ENCODE measurements at places on chromosomes 5 and 9. TPM values are rescaled to one million over a fixed set of nuclear protein-coding genes. Genes with fewer than 3 reads are reported as not detected.

Gene ODF2
- polyA plus RNA-seq = 43.7 TPM

DNA sequence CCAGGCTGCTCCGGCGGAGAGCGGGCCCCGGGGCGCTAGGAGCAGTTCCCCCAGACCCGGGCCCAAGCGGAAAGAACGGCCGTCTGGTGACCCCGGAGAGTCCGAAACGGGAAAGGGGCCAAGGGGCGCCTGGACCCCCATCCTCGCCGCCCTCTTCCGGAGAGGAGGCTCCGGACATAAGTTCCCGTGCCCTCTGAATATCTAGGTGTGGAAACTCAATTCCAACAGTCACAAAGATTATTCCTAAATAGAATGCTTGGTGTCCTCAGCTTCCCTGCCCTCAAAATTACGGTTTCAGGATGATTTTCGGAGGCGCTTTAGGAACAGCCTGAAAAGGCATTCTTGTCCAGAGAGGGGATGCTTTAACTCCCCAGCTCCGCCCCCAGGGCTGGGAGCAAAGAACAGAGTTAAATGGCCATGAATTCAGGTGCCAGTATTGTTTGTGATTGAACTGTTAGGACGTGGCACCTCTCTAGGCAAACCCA lies 681 bp upstream of the LHFPL2 start:
- no peak for DNase-seq

- no peak for DNase-seq
Measured at GRCh38 chr9:134404376-134405358, 78.4 kb downstream of the RXRA start.

Gene ORM2
- not detected for polyA plus RNA-seq
